ENCODE measurements at places on chromosomes 5 and 9.

DNA sequence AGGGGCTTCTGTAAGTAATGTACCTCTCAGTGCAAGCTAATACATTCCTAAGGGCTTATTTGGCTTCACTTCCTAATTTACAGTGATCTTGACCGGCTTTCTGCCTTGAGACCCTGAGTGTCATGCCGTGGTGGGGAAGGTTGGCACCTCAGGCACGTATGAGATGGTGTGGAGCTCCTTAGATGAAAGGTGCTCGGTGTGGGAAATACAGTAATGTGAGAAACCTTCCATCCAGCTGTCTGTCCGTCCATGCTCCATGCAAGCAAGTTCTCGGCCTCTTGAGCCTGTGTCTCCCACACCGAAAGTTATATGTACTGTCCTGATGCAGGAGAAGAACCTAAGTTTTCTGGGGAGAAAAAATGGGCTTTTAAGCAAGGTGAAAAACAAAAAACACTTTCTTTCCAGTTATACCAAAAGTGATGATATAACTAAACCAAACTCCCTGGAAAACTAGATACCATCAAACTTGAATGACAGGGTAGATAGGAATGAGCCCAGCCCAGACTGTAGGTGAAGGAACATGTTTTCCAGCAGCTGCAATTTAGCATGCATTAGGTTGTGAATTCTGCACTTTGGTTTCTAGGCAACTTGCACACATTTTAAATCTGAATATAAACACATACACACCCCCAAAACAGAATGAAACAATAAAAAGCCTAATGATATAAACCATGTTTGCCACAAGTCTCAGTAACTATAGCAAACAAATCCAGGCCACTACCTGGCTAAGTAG, 279.6 kb downstream of the FANCC start:
- DNase-seq, result no peak

DNA sequence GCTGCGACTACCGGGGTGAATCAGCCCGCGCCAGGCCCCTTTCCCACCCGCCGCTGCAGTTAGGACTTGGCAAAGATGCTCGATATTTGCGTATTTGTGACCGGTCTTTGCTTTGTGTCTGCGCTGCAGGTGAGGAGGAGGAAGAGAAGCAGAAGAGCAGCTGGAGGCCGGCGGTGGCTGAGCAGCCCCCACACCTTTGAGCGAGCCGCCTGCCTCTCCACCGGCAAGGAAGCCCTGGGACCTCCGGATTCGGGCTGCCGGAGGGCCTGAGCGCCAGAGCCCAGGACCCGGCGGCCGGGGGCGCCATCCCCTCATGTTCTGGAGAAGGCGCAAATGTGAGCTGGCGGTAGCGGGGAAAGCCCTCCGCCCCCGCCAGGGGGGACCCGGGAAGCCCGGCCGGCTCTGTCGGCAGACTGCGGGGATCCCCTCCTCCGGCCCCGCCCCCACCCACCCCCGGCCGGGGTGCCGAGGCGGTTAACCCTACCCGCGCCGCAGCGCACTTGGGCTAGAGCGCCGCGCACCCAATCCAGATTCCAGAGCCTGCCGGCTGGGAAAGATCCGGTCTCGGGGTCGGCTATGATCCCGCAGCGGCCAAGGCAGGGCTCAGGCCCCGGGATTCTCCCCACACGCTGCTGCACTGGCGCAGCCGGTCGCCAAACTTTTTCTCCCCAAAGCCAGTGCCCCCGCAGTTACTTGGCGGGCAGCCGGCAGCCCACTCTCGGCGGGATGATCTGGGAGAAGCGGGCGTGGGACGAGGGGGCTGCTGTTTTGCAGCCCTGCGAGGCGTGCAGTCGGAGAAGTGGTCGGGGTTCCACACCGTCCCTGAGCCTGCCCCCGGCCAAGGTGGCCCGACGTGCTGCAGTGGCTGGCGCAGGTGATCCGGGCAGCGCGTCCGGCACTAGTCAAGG, 800 bp upstream of the KCNN2 start:
- DNase-seq, result no peak

DNA sequence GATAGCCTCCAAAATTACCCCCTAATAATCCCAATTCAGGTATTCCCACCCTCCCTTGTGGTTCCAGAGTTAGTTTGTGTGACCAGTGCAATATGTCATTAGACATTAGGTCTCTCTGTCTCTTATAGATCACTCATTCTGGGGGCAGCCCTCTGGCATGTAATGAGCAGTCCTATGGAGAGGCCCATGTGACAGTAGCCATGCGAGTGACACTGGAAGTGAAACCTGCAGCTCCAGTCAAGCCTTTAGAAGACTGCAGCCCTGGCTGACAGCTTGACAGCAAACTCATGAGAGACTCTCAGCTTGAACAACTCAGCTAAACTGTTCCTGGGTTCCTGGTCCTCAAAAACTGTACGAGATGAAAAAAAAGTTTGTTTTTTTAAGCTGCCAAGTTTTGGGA, 54.0 kb upstream of the HSPB3 start:
- no peak for DNase-seq

DNA sequence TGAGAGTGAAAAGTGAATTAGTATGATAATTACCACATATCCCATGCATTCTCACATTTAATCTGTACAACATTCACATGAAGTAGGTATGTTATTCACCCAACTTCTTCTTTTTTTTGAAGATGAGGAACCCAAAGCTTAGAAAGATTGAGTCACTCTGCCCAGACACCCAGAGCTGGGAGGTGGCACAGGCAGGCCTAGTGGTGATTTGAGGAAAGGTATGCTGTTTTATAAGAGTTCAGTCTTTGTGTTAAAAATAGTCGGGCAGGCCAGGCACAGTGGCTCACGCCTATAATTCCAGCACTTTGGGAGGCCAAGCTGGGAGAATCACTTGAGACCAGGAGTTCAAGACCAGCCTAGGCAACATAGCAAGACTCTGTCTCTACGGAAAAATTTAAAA, 285.3 kb downstream of the NR3C1 start:
- no peak for DNase-seq

DNA sequence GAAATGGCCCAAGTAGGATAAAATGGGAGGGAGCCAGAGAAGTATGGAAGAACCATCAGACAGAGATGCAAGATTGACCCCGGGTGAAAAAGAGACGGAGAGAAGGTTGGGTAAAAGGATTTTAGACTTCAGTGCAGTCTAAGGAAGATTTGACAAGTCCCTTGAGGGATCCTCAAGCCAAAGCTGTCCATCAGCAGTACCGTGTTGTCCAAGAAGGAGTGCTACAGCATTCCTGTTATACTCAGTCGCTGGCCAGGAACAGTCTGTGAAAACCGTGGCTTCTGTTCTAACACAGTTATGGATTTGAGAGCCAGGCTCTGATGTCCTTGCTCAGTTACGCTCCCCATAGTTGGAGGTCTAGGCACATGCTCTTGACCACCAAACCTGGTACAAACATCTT, 383.9 kb upstream of the DAB2 start:
- no peak for DNase-seq

DNA sequence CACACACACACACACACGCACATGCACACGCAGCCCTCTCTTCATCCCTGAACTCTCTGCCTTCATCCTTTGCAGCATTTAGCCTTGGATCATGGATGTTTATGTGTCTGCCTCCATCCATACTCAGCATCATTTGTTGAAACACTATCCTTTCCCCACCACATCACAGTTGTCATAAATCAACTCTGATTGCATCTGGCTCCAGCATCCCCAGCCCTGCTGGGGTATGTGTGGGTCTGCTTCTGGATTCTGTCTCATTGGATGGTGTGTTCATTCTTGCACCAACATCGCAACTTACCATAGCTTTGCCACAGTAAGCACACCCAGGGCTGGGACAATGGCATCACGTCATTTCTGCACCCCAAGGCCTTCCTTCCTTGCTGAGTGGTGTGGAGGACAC, 175.4 kb downstream of the RGS3 start:
- no peak for DNase-seq

- DNase-seq, result no peak
Observed at GRCh38 chr5:98927242-98927988, 1.4 kb downstream of the CHD1 start.

- no peak for DNase-seq
Observed at GRCh38 chr5:118405650-118406061, 582.7 kb downstream of the DTWD2 start.

GRCh38 chr5:83340511-83340918, 131.0 kb upstream of the VCAN start:
- no peak for DNase-seq

DNA sequence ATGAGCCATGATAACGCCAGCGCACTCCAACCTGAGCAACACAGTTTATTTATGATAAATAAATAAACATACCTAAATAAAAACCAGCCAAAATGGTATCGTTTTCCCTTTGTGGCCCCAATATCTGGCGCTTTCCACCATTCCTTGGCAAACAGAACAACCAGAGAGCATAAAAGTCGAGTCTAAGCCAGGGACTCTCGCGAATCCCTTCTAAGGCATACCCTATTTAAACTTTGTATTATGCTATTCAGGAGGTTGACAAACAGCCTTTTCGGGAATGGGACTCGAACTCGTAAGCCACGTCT, 386 bp upstream of the MATR3 start:
- no peak for DNase-seq
